ENCODE measurements at places on chromosomes 5 and 9.

- DNase-seq = no peak
Observed at GRCh38 chr9:131879181-131879910, 139.5 kb upstream of the RAPGEF1 start.

GRCh38 chr5:148381906-148382305, 1.9 kb upstream of the FBXO38 start:
- DNase-seq = no peak

- DNase-seq = no peak
Observed at GRCh38 chr5:173456181-173456580, 128.0 kb upstream of the STC2 start.

GRCh38 chr9:84121991-84122523, 141.5 kb downstream of the RMI1 start:
- DNase-seq = no peak

GRCh38 chr9:37392272-37392671, 30.2 kb upstream of the GRHPR start:
- peak; percentile 45 for DNase-seq

DNA sequence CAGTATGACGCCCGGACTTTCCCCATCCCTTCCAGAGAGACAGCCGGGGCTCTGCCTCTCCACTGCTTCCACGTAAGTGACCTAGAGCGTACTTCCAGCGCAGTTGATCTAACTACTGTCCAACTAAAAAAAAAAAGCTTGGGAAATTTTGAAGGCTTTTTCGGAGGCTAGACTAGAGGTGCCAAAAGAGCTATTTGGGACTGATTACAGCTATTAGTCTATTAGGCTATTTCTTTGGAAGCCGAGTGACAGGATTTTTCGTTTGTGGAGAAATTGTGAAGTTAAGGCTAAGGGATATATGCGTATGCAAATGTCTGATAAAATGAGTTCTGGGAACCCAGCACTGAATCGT, 1.5 kb downstream of the CCNO start:
- DNase-seq = no peak

DNA sequence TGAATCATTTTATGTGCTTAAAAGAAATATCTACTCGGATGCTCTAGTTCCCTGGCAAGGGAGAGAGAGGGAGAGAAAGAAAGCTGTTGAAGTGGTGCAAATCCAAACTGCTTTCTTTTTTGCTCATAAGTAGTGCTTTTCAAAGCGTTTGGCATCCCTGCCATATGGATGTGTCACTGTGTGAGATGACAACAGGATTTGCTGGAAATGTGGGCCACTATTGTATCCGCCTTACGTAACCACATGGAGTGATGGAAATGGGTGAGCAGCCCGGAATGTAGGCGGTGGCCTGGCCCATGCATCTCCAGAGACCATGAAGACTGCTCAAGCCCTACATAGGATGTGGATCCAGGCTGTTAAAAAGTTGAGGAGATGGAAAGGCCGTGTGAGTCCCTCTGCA, 30.8 kb downstream of the TJP2 start:
- DNase-seq = no peak

DNA sequence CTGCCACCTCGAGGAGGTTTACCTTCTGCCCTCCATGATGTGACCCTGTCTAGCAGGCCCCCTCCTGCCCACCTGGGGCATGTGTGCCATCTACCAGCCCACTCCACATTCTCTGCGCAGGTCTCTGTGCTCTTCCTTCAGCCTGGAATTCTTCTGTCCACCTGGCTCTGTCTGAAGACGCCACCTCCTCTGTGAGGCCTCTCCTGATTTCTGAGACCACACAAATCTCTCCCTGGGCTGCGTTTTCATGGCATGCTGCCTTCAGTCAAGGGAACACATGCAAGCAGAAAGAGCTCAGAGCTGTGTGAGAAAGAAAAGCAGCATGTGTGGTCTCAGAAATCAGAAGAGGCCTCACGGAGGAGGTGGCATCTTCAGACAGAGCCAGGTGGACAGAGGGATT, 22.1 kb downstream of the FOXE1 start:
- no peak for DNase-seq

DNA sequence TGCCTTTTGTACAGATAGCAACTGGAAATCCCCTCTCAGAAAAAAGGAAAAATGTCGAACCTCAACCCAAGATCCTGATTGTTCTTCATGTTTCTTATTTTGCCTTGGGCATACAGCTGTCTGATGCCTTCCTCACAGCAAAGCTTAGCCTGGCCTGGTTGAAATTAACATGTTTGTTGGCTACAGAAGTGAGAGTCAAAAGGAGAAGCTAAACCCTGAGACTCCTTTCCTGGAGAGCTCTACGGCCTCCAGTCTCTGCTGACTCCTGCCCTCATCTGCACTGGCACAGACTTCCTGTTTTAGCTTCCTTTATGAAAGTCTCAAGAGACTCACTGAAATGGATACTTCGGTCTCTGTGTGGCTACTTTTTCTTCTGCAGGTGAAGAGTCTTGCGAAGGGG, 186.7 kb downstream of the PARP8 start:
- DNase-seq = no peak

GRCh38 chr9:135105938-135106491, 18.5 kb downstream of the OLFM1 start:
- no peak for DNase-seq

GRCh38 chr5:8843771-8844170, 702.1 kb downstream of the SEMA5A start:
- no peak for DNase-seq

- DNase-seq = no peak
Observed at GRCh38 chr5:11281842-11282241, 520.8 kb upstream of the DAP start.

DNA sequence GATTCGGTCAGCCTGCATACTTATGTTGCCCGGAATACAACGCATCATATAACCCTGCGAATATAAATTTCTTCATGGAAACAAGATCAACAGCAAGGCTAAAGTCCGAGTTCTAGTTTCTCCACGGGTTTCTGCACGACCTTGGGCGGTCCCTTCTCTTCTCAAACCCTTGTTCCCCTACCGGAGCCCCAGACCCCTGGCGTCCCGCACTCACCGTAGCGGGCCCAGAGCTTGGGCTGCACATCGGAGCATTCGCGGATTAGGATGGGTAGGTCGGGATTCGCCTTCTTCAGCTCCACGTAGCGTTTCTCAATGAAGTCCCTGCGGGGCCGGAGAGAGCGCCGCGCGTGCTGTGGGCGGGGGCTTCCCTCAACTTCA, 399 bp downstream of the NDUFA2 start:
- DNase-seq = peak; percentile 22

DNA sequence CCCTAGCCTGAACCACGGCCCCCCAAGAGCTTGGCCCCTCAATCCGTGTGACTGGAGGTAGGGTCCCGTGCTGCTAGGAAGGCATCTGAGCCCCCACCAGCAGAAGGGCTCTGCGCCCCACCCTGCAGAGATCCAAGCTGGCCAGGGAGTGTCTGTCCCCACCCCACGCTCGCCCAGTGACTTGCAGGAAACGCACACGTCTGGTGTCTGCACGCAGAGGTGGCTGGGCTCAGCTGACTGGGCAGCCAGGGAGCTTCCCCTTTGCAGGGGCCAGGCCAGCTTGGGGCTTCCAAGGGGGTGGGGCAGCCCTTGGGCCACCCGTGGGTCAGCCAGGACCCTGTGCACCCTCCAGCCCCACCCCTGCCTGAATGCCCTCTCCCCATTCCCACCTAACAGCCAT, 24.3 kb downstream of the NOTCH1 start:
- DNase-seq = no peak

- DNase-seq = no peak
Observed at GRCh38 chr5:77221115-77221514, 10.6 kb downstream of the PDE8B start.

GRCh38 chr5:170301149-170301548, 3.6 kb upstream of the LCP2 start:
- no peak for DNase-seq

GRCh38 chr5:60445427-60445826, 254.5 kb downstream of the DEPDC1B start:
- DNase-seq = no peak

- DNase-seq = no peak
Observed at GRCh38 chr9:126838055-126838811, 22.2 kb upstream of the ZBTB34 start.

DNA sequence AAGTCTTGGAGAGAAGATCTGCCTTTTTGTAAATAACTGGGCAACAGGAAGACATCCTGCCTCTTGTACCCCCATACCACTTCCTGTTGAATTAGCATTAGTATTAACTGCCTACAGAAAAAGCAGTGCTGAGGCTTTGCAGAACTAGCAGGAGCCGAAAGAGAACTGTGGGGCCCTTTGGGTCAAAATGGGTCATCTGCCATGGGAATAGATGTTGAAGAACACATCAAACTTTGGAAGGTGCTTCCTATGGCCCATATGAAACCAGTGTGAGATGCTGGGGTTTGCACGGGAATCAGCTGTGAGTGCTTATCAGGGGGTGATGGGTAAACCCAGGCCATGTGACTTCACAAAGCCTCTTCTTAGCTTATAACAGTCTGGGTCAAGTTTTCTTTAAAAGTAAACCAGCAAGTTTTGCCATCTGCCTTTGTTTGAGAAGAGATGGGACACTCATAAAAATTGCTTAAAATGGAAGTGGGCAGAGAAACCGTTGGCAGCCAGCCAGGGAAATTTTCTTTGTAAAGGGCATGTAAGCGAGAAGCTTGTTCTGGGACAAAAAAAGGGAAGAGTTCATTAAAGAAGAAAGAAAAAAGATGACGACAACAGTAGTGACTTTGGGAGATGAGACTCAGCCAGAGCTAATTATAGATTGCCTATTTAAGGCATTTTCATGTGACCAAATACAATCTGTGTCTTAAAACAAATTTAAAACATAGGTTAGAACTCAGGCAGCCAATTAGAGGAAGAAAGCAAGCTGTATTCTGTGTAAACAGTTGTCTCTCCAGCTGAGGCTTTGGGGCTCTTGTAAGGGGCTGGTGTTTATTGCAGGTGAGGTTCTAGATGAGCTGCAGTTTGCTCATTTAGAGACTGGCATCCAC, 4.4 kb downstream of the SLC25A25 start:
- DNase-seq = peak; percentile 92

DNA sequence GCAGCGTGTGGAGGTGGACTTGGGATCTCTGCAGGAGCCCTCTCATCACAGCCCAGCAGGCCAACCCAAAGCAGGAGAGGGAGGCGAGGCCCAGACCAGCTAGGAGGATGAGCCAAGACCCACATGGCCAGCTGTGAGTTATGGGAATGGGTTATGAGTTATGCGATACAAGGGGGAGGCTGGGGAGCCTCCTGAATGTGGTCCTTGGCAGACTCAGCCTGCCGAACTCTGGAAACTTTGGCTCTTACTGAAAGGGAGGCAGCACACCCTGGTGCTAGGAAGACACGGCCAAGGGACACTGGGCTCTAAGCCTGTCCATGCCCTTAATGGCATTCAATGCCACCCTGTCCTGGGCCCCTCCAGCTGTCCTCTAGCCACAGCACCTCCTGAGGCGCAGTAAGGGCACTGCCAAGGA, 7.7 kb upstream of the VAV2 start:
- DNase-seq = no peak

GRCh38 chr5:116595498-116595897, 20.9 kb upstream of the SEMA6A start:
- no peak for DNase-seq

DNA sequence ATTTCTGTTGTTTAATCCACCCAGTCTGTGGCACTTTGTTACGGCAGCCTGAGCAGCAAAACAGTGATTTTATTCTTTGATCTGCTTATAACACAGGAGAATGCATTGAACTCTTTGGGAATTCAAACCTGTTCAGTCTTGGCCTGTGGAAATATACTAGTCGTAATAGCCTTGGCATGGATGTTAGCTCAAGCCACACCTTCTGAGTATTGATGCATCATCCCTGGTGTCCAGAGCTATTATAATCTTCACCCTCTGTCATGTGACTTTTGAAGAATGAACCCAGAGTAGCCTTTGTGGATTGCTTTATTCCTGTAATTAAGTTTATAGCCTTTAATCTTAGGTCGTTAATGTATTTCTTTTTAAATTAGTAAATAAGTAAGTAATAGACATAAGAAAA, 50.8 kb upstream of the TEX48 start:
- no peak for DNase-seq

DNA sequence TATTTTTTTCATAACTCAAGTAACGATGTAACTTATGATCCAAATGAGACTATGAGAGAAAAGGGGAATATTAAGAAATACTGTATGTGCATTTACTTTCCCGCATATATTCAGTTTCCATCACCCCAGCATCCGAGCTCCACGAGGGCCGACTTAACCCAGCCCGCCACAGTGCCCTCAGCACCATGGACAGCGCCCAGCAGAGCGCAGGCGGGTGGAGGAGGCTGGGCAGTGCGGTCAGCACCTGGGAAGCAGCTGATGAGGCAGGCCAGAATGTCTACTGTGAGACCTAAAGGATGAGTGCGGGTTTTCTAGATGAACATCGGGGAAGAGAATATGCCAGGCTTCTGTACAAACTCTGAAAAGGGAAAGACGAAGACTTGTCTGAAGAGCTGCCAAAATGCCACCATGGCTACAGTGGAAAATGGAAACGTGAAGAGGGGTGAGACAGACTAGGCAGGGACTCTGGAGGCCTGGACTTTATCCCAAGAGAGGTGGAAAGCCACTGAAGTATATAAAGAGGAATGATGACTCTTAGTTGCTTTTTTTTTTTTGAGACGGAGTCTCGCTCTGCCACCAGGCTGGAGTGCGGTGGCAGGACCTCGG, 34.5 kb upstream of the MED27 start:
- DNase-seq = peak; percentile 53

DNA sequence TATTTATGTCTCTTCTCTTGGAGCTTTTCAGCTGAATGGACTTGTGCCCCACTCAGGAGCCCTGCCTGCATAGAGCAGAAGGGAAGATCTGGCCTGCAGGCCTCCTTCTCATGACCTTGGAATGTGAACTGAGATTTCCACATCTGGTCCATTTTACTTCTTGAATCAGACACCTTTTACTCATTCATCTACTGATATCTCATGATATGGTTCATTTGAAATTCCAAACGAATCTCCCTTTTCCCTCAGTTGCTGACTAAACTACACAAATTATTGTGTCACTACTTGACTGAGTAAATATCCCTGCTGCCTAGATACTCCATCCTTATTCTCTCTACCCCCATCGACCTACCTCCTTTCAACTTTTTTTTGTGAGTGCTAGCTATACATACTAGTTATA, 138.7 kb downstream of the PLCXD3 start:
- DNase-seq = no peak

- no peak for DNase-seq
Observed at GRCh38 chr5:160324886-160325285, 12.5 kb upstream of the CCNJL start.

- no peak for DNase-seq
Observed at GRCh38 chr5:1099926-1100663, 11.8 kb downstream of the SLC12A7 start.

- no peak for DNase-seq
Observed at GRCh38 chr5:131758520-131758900, 38.3 kb downstream of the FNIP1 start.

DNA sequence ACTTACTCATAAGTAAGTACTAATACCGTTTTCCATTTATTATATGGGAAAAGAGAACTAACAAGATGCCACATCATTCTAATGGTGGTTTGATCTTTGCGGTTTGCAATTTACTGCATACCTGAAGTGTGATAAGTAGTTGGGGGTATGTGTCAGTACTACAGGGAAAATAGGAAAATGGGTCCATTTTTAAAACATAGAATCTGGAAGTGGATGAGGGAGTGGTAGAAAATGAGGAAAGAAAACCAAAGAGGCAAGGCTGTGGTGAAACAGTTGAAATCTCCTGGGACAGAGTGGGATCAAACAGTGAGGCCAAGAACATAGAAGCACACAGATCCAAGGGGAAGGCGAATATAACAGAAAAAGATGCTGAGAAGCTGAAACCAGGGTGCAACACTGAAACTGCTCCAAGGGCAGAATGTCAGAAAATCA, 6.7 kb downstream of the ADAMTSL1 start:
- DNase-seq = no peak
